ENCODE measurements at places on chromosomes 3 and 15.

GRCh38 chr3:173893066-173893465, 495.5 kb downstream of the NLGN1 start:
- no peak for DNase-seq

GRCh38 chr3:37240170-37240945, 66.0 kb upstream of the LRRFIP2 start:
- DNase-seq: no peak

DNA sequence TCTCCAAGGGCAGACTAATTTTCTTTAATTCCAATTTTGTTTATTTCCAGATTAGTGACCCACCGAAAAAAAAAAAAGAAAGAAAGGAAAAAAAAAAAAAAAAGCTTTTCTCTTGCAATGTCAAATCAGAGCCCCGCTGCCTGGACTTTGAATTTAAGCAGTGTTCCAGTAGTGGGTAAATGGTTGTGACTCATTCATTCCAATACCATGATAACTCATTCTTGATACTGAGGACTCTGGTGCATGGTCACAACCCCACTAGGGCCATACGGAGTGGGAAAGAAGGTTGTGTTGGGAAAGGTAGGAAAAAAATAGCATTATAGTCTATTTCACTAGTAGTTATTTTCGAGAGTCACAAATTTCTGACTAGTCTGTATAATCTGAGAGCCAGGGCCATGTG, 59.1 kb upstream of the COL8A1 start:
- no peak for DNase-seq

DNA sequence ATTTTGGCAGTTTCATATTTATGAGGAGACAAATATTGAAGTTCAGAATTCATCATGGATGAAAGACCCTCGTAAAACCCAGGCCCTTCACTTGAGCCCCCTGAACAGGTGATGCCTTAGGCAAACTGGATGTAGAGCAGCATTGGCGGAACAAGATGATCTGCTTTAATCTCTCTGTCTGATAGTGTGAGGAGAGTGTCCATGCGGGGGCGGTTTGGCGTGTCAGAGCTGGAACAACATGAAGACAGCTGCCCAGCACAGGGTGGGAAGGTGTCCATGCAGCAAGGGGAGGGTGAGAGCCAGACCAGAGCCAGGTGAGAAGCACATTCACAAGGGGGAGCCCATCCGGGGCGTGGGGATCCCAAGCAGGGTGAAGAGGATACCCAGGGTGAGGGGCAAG, 31.8 kb upstream of the ANP32A start:
- no peak for DNase-seq

GRCh38 chr3:57756528-57757401, 656 bp downstream of the SLMAP start:
- peak; percentile 0 for DNase-seq
